M059J (cell line): ENCODE measurements at places on chromosomes 16 and 17. TPM values are rescaled to one million over a fixed set of nuclear protein-coding genes. Genes with fewer than 3 reads are reported as not detected.

DNA sequence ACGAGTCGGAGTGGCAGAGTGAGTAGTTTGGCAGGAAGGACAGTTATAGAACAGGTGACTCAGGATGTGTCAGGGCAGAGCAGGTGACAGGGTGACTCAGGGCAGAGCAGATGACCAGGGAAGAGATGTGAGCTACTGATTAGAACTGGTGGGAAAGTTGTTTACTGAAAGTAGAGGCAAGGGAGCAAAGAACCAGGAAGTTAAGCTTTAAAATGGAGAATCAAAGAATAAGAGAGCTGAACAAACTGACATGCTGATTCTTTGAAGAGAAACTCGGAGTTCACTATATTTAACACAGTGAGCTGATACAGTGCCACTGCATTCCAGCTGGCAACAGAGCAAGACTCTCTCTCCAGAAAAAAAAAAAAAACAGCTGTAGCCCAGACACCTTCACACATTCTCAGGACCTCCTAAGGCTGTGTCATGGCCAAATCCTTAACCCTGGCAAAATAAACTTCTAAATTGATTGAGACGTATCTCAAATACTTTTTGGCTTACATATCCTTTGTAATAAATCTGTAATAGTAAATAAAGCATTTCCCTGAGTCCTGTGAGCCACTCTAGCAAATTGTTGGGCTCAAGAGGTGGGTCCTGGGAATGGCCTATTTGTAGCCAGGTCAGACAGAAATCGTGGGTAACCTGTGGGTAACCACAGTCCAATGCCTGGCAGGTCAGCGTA lies 12.3 kb upstream of the UBE2I start:
- DNase-seq: peak; percentile 94

DNA sequence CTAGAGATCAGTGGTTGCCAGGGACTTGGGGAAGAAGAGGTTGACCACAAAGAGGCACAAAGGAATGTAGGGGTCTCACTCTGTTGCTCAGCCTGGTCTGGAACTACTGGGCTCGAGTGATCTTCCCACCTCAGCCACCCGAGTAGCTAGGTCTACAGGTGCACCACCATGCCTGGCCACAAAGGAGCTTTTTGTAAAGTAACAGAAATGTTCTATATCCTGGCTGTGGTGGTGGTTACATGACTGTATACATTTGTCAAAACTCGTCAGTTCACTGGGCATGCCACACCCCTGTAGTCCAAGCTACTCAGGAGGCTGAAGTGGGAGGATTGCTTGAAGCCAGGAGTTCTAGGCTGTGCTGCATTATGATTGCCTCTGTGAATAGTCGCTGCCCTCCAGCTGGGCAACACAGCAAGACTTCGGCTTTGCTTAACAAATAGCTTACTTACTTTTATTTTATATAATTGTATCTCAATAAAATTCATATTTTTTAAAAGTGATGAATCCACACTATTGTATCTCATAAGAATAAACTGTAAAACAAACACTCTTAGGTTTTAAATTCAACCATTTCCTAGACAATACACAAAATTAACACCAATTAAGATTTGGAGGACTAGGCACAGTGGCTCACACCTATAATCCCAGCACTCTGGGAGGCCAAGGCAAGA lies 5.0 kb downstream of the SKA2 start:
- DNase-seq: peak; percentile 30

GRCh38 chr16:72997141-72997542 lies 50.8 kb downstream of the ZFHX3 start:
- DNase-seq: no peak

The LPO gene
- not detected in 2 replicates for total RNA-seq
